ENCODE measurements at places on chromosomes 4 and X. TPM values are rescaled to one million over a fixed set of nuclear protein-coding genes. Genes with fewer than 3 reads are reported as not detected.
A peak's percentile ranks its signal among the peaks of the same experiment; 100 is the strongest.

The RBMXL3 gene
- total RNA-seq, result not detected

The RTL9 gene
- total RNA-seq, result not detected

The ATP11C gene
- total RNA-seq, result 78.1 TPM

The RNF212 gene
- 0.25 TPM for total RNA-seq

The SGMS2 gene
- 53.0 TPM for total RNA-seq

The SLC9B1 gene
- 0.13 TPM for total RNA-seq

The BMPR1B gene
- total RNA-seq, result 0.38 TPM

DNA sequence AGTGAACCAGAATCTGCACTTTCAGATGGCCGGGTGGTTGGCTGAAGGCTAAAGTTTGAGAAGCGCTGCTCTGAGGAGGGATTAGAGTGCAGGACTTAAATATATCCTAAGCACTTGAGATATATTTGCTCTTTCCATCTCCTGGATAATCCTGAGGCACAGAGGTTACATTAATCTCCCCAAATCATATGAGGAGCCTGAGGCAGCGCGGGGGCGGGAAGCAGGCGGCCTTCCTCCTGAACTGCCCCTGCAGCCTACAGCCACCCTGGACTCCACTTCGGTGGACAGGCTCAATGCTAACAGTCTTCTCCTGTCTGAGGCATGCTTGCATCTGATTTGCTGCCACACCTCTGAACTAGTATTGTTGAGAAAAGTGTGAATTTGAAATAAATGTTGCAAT is 72.5 kb downstream of the AFAP1 start:
- no peak for DNase-seq

DNA sequence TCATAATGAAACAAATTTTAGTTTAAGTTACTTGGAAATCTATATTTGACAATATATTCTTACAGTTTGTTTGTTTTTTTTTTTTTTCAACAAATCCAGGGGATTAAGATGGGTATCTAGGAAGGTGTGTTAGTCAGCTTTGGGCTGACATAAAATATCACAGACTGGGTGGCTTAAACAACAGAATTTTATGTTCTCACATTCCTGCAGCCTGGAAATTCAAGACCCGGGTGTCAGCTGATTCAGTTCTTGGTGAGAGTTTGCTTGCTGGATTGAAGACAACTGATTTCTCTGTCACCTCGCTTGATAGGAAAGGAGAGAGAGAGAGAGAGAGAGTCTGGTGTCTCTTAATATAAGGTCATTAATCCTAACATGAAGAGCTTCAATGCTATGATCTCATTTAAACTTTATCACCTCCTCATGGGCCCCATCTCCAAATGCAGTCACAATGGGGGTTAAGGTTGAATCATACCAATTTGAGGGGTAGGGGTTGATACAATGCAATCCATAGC is 465.2 kb downstream of the CENPC start:
- DNase-seq, result no peak

DNA sequence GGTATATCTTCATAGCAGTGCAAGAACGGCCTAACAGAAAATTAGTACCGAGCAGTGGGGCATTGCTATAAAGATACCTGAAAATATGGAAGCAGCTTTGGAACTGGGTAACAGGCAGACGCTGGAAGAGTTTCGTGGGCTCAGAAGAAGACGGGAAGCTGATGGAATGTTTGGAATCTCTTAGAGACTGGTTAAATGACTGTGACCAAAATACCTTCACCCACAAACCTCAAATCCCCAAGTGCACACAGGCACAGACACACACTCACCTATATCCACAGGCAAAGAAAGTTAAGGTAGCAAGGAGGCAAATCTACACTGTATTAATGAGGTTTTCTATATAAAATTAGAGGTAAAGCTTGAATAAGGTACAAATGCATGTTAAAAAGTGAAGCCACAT is 14.6 kb upstream of the SPRY1 start:
- DNase-seq, result no peak

DNA sequence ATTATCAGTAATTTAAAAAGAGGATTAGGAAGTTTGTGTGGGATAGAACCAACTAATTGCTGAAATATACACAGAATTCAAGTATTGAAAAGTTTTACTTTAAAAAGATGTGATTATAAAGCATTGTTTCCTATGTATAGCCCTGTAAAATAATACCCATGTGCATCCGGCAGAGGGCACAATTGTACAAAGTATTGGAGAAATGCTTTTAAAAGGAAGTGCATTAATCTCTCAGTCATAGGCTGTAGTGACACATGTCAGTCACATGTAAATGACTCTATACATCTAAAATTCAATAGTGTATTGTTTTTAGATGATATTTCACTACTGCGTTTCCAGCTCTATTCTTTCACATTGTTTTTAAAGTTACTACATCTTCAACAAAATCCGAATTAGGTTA is 9.7 kb upstream of the GEMIN8 start:
- peak; percentile 57 for DNase-seq

- DNase-seq, result peak; percentile 93
Measured at GRCh38 chrX:9746148-9746888, 19.3 kb downstream of the GPR143 start.

GRCh38 chr4:69830560-69831269 is 29.2 kb downstream of the SULT1E1 start:
- DNase-seq, result peak; percentile 70

DNA sequence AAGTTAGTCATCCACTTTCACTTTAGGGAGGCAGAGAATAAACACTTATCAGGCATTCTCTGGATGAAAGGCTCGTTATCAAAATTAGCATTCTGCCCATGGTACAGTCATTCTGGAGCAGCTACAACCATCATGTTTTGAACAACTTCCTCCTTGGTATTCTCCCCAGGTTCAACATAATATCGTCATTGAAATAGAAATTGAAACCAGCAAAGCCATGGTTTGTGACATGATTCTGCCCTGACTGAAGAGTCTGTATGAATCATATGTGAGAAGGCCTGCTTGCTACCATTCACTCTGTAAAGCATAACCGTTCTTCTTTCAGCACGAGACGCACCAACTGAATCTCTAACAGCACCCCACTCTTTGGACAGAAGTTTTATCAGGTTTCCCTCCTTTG is 127.5 kb upstream of the RADX start:
- DNase-seq, result no peak

DNA sequence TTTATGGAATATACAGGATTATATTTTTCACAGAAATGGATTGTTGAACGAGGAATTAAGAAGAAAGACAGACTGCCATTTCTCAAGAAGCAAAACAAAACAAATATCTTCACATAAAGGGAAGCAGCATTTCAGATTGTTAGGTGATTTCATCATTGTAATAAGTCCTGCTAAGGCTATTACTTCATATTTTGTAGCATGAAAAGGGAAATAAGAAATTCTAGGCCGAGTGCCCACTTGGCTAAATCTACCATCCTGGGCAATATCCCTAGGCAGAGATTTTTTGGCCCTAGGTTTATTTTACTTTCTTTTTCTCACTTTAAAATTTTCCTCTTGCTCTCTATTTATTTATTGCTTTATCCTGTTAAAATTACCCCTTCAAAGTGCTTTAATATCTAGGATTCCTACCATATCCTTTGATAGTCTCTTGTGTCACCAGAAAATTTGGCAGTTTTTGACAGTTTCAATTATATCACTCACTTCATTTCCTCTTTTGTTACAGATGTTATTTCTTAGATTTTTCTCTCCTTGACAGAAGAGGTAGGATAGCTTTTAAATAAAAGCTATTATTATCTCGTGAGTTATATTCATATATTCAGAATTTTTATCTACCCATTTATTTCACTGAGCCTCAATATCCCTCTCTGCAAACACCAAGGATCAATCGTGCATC is 142.3 kb downstream of the PDGFC start:
- peak; percentile 4 for DNase-seq

GRCh38 chr4:127558489-127559407 is 74.0 kb upstream of the INTU start:
- no peak for DNase-seq

DNA sequence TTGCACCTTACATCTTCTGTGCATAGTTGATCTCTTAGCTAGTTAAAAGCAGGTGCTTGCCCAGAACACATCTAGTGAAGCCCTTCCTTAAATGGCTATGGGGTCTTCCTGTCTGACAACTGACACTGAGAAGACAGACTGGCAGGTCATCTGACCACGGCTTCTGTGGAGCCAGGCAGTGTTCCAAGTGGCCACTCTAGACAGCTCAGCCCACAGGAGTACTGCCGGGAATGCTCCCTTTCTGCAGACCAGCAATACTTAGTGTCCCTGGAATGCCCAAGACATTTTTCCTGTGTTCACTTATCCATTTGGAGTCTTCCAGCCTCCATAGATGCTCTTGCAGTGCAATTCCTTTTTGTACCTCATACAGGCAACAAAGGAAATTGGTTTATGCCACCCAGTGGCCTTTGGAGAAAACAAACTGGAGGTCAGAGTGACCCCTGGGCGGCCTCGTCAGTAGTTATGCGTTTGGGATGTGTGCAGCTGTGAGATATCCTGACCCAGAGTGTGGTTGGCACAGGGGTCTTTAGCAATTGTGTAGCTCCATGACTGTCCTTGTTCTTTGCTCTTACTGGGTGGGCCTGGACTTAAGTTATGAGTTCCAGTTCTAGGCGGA is 335.5 kb downstream of the ARHGAP10 start:
- no peak for DNase-seq

GRCh38 chrX:154357205-154357604 is 17.2 kb downstream of the FLNA start:
- no peak for DNase-seq

DNA sequence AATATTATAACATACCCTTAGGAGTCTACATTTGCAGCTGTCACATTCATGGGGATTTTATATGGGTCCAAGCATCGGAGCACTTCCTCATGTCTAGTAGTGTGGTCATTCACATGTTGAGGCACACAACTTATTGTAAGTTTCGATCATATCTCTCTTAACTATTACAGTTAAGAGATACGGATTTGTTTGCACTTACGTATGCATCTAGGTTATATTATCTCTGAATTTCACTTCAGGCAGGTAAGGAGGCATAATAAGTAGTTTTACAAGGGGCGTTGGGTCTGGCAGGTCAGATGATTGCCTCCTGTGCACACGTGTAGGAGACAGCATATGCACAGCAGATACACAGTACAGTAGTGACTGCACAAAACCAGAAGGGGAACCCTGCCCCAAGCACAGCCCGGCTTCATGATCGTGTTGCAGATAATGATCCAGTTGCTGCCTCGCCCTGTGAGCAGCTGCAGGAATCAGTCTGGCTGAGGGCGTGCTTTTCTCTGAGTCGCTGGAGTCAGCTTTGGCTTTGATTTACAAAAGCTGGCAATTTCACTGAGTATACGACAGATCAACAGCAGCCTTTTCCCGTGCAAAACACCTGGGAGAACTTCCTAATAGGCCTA is 302.9 kb upstream of the GATB start:
- DNase-seq, result no peak

DNA sequence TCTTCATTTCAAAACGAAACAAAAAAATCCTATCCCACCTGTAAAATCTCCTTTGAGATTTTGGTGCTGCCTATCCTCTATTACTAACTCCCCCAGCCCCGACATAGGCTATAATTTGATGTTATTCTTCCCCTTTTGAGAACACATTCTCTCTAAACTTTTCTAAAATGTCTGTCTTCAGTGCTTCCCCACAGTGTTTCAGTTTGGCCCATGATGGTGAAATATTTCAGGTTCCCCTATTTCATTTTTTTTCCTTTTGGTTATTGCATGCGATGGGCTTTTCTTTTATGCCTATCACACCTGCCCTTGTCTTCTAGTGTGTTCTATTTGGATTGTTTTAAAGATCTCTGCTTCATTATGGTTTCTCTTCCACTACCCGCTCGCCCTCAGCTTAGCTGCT is 14.7 kb downstream of the BCORL1 start:
- DNase-seq, result no peak

GRCh38 chr4:125484912-125485311 is 170.2 kb downstream of the FAT4 start:
- no peak for DNase-seq

DNA sequence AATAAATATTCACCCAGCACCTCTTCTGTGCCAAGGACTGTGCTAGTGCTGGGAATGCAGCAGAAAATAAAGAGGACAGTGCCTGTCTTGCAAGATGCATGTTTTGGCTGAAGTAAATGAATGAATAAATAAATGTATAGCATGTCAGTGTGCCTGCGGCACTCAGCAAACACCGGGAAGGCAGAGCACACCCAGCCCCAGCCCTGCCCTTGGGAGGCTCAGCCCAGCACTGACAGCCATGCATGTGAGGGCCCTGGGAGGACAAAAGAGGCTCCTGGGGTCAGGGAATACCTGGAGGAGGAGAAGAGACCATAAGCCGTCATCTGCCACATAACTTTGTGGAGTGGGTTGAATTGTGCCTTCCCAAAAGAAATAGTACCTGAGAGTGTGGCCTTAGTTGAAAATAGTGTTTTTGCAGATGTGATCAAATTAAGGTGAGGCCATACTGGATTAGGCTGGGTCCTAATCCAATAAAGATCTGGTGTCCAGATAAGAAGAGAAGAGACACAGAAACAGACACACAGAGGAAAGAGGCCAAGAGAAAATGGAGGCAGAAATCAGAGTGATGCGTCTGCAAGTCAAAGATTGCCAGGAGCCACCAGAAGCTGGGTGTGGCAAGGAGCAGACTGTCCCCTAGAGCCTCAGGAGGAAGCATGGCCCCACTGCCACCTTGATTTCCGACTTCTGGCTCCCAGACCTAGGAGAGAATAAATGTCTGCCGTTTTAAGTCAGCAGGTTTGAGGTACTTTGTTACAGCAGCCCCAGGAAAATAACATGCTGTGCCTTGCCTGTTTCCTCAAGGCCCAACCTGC is 16.3 kb downstream of the C4orf50 start:
- DNase-seq, result no peak

DNA sequence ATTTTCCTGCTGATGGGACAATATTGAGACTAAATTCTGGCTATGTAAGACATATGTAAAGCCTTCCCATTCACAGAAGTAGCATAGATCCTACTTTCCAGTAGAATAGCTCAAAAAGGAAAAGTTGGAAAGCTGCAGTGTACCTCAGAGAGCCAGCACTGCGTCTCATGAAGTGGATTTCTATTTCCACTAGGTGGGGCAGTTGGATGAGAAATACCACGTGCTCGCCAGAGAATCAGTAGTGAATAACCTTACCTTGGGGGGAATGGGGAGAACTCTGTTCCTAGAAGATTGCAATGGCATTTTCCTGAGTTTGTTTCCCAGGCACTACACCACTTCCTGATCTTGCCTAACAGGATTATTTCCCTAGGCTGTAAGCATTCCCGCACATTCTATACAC is 907.1 kb downstream of the FSTL5 start:
- no peak for DNase-seq
